ENCODE measurements at places on chromosomes 3 and 15.

DNA sequence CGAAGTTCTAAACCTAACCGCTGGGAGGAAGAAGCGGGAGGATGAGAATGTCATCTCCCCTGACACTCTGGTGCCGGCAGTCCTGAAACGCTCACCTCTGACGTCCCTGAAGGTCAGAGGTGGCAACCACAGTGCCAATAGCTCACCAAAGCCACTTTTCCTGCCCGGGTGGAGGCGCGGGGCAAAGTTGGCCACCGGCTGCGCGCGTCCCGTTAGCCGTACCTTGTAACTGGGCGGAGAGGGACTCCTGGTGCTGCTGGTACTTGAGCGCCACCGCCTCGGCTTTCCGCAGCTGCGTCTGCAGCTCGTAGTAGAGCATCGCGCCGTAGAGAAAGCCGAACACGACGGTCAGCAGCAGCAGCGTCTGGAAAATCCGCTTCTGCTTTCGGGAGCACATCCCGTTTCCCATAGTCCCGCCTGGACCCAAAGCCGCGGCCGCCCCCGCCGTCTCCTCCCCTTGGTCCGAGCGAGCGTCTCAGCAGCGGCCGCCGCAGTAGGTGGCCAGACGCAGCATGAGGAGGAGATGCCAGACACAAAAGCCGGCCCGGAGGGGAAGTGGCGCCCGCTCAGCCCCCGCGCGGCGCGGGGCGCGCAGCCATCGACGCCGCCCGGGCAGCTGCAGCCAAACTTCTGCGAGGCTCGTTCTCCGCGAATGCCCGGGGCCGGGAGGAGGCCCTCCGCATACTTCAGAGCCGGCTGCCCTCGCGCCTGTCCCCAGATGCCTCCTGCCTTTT lies 680 bp downstream of the GOLIM4 start:
- DNase-seq, result peak; percentile 64

DNA sequence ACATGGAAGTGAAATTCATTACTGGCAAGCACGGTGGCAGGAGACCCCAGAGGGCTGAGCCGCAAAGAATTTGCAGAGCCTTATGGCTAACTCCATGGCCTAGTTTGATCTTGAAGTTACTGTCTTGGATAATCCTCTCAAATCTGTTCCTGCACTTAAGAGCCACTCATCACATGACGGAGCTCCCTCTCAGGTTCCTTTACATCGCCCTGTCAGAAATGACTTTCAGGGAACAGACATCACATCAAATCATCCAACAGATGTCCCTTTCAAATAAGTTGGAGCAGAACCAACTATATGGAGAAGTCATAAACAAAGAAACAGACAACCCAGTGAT lies 328.8 kb upstream of the THBS1 start:
- no peak for DNase-seq

DNA sequence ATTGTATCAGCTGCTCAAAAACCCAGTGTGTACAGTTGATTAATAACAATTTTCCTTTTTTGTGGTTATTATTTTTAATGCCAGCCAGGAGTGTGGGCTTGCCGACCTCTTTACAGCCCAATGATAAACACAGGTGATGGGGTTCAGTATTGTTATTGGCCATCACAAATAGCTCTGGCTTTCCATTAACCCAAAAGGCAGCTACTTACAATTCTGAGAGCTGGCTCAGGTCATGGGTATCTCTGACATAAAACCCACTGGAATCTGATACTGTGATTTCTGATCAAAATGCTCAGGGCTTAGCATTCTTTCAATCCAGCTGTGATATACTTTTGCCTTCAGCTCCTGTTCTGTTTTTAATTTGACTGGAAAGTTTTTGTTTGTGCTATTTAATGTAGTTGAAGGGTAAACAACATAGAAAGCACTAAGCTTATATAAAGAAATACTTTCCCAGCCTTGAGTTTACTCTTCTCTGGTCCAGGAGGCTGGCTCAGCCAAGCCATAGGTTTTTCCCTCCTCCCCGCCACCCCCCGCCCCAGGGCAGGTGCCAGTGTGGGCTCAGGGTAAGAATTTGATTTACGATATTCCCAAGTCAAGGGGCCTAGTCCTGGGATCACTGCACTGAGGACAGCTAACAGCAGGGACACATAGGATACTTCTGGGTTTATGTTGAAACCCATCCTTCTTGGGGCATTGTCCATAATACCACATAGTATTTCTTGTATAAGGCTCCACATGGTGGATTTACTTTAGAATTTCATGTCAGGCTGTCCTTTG lies 54.0 kb upstream of the MYZAP start:
- DNase-seq, result no peak

DNA sequence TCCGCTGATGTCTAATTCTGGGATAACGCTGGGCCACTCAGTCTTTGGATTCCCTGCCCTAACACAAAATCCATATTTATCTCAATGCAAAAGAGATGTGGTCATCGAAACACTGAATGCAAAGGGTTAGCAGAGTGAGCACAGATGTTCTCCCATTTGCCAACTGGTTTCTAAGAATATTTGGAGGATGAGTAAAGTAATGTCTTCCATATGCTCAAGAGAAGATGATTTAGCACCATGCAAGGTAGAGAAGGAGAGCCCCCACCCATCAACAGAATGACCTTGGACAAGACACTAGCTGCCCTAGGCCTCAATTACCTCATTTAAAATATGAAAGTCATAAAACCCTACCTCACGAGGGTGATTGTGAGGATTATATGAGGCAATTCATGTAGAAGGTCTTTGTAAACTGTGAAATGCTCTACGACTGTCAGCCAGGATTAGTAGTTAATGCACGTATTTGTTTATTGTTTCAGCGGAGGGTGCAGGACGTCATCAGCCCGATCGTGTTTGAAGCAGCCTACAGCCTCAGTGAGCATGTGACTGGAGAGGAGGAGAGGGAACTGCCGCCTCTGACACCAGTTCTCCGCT lies 232.9 kb upstream of the CTDSPL start:
- no peak for DNase-seq

DNA sequence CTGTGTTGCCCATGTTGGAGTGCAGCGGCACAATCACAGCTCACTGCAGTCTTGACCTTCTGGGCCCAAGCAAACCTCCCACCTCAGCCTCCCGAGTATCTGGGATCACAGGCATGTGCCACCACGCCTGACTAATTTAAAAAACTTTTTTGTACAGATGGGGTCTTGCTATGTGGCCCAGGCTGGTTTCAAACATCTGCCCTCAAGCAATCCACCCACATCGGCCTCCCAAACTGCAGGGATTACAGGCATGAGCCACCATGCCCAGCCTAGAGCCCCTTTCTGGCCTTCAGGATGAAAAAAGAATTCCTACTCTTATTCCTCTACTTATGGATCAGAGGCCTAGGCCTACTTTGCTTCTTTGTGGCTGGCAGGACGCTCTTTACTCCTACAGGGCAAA lies 39.6 kb downstream of the CHAC1 start:
- no peak for DNase-seq

DNA sequence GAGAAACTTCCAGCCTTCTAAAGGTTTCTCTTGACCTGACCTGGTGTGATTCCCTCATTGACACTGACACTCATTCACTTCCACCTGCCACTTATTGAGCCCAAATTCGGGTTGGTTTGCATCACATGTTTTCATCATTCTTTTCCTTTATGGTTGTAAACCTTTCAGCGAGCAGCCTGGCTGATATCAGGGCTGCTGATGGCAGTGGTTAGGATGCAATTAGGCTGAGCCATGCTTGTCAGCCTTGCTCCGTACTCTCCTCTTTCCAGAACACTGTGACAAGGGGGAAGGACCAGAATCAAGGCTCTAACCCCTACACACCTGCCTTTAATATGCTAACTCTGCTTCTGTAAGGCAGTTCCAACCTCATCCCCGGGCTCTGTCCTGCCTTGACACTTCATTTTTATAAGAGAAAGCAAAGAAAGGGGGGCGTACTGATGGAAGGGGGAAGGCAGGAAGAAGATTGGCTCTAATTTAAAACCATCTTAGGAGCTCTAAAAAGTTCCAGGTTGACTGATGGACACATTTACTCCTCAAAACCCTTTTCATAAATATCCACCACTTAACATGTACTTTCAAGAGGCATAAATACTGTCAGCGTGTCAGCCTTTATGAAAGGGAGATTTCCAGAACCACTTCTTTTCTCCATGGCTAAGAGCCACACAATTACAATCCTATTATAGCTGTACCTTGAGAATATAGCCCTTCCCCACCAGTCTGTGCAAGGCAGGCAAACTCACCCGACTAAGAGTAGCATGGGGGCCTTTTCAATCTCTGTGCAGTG lies 5.7 kb downstream of the NMNAT3 start:
- no peak for DNase-seq

GRCh38 chr3:105611304-105612192 lies 244.8 kb downstream of the ALCAM start:
- no peak for DNase-seq

DNA sequence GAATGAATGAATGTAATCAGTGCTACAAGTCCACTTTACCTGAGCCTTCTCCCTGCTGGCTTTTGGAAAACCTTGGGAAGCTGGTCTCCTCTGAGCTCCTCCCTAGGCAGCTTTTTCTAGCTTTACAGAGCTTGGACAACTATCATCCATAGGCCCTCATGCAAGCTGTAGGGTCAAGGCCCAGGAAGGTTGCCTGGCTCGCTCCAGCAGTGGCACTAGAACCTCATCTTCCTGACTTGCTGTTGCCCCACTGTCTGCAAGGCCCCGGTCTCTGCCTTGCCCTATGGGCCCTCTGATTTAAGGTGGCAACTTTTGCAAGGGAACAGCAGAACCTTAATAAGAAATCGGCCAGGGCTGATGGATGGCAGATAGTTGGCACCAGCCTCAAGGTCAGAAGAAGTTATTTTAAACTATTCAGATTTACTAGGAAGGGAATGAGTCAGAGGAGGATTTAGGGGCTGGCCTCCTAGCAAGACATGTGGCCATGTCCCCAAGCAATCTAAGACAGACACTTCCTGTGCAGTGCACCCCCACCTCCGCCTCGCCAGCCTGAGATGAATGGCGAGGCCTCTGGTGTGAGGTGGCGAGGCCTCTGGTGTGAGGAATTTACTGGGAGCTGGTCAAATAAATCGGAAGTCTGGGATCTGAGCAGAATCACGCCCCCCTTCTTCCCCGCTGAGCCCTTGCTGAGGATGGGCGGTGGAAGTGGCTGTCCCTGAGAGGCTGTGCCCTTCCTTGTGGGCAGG lies 180.8 kb downstream of the MEGF11 start:
- no peak for DNase-seq

DNA sequence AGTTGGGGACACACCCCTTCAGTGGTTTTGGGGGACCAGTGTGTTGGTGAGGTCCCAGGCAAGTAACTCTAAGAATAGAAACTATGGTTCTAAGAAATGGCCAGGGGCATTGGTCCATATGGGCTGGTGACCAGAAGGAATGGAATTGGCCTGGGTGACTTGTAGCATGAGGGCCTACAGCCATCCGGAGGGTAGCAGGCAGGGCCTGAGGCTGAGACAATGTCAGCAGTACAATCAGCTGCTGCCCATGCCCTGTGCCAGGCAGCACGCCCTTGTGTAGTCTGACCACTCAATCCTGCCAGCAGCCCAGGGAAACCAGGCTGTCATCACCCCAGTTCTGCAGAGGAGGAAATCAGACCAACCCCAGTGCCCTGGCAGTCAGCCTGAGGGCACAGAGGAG lies 100.6 kb downstream of the DNAJB8 start:
- DNase-seq, result no peak

DNA sequence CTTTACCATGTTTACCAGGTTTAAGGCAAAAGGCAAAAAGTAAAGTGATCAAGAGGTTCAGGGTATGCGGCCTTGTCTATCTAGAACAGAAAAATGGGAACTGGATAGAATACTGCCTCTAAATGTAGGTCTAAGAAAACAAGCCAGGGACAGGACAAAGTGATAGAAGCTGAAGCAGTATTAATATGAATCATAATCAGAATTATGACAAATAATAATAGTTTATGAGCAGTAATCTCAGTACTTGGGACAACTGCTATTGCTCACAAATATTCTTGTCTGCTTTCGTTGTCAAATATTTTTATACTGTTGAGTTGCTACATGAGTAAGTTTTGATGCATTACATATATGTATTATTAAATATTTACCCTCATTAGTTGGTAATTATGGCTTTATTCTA lies 356.9 kb upstream of the RBMS3 start:
- DNase-seq, result no peak

DNA sequence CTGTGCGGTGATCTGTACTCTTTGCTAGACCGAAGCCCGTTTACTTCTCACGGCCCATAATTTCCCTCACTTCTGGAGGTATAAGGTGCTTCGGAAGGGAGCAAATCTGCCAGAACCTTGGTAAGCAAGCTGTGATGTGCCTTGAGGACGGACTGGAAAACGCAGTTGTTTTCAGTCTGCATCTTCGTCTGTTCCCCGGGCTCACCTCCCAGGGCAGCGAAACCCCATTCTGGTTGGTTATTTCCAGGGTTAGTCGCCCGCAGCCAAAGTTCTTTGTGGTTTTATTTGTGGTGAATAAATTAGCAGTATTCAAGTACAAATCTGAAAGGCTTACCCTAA lies 401 bp downstream of the RAMAC start:
- DNase-seq, result no peak

DNA sequence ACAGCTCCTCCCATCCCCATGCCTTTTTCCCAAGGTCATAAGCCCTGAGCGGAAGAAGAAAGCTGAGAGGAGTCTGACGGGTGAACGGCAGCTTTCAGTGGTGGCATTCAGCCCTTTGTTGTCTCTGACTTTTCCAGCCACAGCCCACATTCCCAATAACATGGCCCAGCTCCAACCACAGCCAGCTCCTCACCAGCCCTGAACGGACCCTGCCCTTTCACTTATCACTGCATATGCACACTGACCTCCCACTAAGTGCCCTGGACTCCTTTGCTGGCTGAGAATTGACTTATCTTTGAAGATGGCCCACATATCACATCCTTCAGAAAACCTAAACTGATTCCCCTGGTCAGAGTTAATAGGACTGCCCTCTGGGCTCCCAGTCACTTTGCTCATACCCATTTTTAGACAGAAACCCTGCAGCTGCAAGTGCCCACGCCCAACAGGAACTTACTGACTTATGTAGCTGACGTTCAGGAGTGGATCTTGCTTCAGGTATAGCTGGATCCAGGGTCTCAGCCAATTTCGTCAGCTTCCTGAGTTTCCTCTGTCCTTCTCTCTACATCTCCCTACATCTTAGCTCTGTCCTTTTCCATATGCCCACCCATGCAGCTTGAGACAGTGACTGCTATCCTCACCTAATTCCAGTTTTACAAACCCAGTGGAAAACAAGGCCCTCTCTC lies 348.5 kb upstream of the PROK2 start:
- no peak for DNase-seq
